ENCODE measurements at places on chromosomes 6 and 20.
A peak's percentile ranks its signal among the peaks of the same experiment; 100 is the strongest.

DNA sequence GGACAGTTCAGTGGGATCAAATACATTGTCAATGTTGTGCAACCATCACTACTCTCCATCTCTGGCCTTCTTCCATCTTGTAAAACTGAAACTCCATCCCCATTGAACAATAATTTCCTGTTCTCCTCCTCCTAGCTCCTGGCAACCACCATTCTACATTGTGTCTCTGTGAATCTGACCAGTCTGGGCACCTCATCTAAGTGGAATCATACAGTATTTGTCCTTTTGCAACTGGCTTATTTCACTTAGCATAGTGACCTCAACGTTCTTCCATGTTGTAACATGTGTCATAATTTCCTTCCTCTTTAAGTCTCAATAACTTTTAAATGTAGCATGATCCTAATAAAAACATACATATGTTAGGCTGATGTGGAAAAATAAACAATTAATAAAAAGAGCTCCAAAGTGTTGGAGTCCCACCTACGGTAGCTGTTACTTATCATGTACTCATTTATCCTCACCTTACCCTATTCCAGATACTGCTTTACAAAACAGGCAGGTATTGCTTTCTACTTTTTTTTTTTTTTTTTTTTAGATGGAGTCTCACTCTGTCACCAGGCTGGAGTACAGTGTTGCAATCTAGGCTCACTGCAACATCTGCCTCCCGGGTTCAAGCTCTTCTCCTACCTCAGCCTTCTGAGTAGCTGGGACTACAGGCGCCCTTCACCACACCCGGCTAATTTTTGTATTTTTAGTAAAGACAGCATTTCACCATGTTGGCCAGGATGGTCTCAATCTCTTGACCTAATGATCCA is 91.9 kb downstream of the TNFAIP3 start:
- peak; percentile 76 for DNase-seq

DNA sequence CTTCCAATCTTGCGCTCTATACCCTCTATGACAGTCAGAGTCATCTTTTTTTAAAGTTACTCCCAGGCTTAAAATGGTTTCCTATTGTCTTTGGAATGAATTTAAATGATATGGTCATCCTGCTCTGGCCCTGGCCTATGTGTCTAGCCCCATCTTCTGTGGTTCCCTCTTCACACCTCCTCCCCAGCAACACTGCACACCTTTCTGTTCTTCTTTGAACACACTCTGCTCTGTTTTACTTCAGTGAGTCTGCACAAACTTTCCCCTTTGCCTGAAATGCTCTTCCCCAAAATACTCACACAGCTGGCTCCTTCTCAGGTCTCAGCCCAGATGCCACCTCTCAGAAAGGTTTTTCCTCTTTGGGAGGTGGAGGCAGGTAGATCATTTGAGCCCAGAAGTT is 132.7 kb downstream of the FYN start:
- no peak for DNase-seq

DNA sequence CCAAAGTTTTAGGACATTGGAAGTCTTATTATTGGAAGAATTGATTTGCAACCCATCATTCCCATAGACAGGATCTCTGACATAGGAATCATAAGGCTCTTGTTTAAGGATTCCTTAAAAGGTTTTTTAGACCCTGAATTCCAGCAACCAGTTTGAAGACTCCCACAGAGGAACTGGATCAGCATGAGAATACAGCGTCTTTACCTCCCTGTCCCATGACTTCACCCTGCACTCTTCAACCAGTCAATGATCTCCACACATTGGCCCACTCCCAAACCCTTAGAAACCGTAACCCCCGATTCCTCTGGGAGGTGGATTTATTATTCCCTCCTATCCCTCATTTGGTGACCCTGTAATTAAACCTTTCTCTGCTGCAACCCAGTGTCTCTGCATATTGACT is 150.7 kb upstream of the PLCB4 start:
- DNase-seq = no peak

GRCh38 chr6:111743360-111743759 is 129.9 kb downstream of the FYN start:
- DNase-seq = no peak

DNA sequence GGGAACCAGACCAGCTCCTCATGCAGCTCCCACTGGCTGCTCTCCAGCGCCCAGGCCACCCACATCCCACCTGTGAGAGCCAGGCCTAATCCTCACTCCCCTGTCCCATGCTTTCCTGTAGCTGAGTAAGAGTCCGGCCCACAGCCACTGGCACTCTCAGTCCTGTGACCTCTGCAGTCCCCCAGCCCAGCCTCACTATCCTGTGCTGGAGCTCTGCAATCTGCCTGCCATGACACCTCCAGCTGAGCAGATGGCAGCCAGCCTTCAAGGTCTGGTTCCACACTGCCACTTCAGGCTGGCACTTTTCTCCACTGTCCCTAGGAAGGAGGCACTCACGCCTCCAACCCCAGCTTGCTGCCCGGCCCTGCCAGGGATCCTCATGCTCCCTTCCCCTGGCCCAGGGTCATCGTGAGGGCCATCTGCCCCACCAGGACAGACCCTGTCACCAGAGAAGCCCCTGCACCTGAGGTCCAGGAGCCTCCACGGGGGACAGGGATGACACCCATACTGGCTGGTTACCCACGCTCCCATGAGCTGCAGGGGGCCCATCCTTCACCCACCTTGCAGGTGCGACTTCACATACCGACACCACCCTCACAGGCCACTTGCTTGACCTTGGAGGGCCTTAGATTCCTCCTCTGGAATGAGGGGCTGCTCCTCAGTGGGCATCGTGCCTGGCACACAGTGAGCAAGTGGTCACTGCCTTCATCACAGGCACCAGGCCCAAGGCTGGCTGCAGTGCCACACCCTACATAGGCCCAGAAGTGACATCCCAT is 100.1 kb downstream of the ASXL1 start:
- DNase-seq = no peak

DNA sequence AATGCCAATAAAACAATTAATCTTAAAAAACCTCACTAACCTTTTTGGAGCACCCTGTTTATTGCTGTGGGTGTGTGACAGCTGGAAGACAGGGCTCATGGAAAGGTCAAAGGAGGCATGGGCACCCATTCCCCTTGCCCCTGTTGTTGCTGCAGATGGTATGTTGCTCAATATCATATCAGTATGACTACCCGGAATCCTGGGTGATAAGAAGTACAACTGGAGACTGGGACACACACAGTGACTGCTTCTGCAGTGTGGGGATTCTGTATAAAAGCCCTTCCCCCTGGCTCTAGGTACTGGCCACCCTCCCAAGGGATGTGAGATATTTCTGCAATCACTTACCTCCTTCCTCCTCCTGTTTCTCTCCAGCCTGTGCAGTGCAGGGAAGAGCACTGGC is 47.3 kb upstream of the IL20RA start:
- no peak for DNase-seq

DNA sequence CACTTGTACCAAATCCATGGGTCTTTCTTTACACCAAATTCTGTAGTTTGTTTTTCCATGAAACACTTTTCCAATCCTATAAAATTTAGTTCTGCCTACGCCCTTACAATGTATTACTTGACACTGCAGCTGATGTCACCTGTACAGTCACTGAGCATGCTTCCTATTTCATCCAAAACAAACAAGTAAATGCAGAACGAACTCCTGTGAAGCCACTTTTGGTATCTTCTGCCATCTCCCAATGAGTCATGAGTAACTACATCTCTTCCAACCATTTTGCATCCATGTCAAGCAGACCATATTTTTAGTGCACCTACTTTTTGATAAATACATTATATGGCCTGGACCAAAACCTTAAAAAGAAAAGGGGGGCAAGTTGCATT is 42.4 kb downstream of the HDDC2 start:
- DNase-seq = no peak

- DNase-seq = peak; percentile 34
Observed at GRCh38 chr6:17469006-17469832, 75.8 kb downstream of the CAP2 start.

GRCh38 chr6:81562169-81562568 is 190.3 kb downstream of the TENT5A start:
- DNase-seq = no peak

DNA sequence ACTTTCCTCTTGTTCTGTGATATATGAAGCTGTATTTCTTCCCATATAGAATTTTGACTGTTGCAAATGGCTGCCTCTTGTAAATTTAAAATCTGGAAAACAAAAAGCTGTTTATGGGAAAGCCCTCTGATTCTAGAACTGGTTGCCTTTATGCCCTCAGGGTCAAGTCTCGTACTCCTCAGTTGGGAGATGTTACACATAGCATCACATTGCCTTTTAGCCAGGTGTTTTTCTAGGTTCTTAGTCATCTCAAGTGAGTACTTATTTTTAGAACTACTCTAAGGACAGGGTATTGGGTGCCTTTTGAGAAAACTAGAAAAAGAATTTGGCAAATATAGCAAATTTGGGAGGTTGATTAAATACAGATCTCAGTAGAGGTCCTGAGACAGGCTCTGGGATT is 58.5 kb downstream of the ANKS1A start:
- DNase-seq = no peak

DNA sequence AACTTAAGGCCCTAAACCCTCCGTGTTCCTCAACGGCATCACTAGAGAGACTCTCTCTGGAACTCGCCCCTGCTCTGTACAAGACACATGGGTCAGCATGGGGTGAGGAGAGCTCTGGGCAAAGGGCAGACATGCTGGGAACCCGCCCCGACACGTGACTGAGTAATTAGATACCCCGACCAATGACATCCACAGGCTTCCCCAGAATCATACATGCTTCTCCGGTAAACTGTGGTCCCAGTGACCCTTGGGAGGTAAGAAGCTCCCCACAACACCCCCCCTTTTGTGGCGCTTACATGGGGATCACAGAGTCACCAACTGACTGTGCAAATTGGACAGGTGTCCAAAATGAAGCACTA is 31.7 kb upstream of the RPS6KA2 start:
- no peak for DNase-seq

GRCh38 chr6:53250176-53251032 is 98.3 kb downstream of the ELOVL5 start:
- DNase-seq = no peak

GRCh38 chr20:10249822-10250221 is 31.2 kb downstream of the SNAP25 start:
- no peak for DNase-seq

DNA sequence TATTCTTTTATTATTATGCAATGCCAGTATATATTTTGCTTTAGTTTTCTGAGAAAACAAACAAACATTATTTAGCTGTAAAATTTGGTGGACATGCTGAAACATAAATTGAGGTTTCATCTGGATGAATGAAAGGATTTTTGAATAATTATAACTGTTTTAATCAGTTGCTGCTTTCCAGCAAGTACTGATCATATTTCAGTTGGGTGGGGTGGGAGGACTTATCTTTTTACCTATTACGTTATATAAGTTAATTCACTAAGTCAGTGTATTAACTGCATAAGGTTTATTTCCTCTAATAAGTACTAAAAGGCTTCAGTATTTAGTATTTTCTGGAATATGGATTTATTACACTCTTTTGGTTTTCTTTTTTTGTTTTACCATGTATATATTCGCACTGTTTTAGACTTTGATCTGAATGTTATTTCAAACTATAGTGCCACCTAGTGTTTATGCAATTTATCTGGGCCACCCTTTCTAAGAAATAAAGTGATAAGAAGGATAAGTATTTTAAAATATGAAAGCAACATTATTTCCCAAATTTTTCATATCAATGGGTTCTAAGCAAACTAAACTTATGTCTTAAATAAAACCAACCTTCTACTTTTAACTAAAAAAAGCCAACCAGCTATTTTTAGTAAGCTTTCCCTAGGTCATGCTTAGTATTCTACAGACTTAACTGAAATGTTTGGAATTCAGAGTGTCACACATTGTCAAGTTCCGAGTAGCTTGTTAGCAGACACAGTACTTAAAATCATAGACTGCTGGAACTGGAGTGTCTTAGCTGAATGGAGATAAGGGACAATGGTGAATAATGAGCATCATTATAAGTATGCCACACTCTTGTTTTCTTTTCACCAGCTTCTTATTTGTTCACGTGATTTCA is 105.4 kb upstream of the MCHR2 start:
- DNase-seq = peak; percentile 65

- peak; percentile 6 for DNase-seq
Observed at GRCh38 chr6:122947355-122947754, 48.7 kb upstream of the CLVS2 start.

DNA sequence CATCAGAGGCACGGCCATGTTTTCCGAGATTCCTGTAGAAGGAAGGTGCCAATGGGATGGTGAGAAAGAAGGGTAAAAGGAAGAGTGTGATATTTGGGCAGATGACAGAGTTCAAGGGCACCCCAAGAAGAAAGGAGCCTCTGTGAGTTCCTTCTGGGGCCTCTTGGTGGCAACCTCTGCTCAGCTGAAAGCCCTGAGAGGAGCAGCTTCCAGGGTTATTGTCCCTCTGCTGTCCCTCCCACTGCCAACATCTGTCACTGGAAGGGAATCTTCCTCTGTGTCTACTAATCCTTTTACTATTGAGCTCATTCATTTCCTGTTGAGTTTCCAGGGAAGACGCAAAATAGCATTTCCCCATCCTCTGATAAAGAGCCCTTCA is 40.0 kb upstream of the KCNK16 start:
- DNase-seq = peak; percentile 34

GRCh38 chr20:40008177-40008576 is 680.9 kb downstream of the MAFB start:
- DNase-seq = no peak

GRCh38 chr6:119179842-119180241 is 101.4 kb upstream of the FAM184A start:
- DNase-seq = peak; percentile 33

All from hematopoietic multipotent progenitor cell treated with erythropoietin and hydrocortisone succinate and interleukin-3 and kit ligand, for 4 days (in vitro differentiated cells).